Fibroblast of the conjunctiva (primary cell): ENCODE measurements at places on chromosomes 1 and 21.

GRCh38 chr1:110620250-110620615, 14.1 kb upstream of the KCNA2 start:
- no peak for DNase-seq

DNA sequence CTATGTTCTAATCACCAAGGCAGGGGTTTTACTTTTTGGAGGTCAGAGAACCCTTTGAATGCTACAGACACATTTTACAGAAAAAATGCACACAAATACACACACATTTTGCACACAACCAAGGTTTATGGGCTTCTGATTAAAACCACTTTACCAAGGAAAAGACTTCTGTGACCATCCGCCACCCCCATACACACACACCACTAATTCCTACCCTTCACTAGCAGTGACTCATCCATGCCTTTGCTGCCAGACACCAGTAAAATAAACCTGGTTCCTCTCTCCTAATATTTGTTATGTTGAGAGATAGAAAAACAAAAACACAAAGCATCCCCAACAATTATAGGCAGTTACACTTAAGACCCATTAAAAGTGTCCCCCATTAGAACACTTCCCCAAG, 12.9 kb downstream of the PIGM start:
- DNase-seq, result no peak

GRCh38 chr1:80926531-80926930, 874.2 kb upstream of the ADGRL2 start:
- no peak for DNase-seq

- peak; percentile 6 for DNase-seq
Observed at GRCh38 chr1:229452956-229453801, 19.3 kb upstream of the ACTA1 start.

DNA sequence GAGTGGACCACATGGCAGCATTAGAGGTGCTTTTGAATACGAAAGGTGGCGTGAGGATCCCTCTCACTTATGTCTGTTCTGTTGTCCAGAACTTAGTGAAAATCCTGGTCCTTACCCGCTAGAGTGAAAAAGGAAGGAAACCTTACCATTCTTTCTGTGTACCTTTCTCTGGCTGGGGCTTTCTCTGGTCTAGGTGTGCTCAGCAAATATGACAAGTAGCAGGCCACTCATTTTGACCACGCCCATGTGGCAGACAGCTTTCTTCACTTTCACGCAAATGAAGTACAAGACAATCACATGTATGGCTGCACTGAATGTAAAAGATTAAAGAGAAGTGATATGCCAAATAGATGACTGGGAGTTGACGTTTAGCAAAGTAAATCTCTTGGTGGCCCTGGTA, 131.9 kb downstream of the FGGY start:
- no peak for DNase-seq

- DNase-seq, result no peak
Observed at GRCh38 chr1:182032251-182032650, 29.3 kb downstream of the ZNF648 start.

DNA sequence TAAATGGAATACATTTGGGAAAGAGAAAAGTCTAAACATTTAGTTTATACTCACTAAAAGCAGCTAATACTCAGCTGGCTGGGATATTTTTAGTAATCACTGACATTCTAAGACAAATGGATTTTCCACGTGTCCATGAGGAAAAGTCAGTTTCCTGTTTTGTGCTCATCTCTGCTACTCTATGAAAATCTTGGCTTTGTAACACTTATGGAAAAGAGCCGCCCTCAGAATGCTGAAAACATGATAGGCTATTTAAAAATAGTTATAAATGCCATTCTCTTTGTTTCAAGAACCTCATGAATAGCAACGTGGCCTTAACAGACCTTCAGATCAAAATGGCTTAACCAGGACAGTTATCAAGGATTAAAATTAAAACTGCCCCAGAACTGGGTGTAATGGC, 29.9 kb downstream of the MRAP start:
- DNase-seq, result no peak

DNA sequence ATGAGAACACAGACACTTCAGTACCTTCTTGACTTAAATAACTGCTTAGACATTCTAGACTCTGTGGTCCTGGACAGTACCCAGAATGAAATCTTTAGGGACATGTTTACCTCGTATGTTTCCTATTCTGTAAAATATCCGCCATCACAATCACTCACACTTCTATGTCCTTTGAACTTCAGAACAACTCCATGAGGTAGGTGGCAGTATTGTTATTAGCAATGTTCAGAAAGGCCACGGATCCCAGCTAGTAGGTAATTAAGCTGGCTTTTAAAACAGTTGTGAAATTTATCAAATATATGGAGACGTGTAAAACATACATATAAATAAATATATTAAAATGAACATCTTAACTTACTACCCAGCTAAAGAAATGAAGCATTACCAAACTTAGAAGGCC, 83.4 kb downstream of the CACHD1 start:
- DNase-seq, result no peak

DNA sequence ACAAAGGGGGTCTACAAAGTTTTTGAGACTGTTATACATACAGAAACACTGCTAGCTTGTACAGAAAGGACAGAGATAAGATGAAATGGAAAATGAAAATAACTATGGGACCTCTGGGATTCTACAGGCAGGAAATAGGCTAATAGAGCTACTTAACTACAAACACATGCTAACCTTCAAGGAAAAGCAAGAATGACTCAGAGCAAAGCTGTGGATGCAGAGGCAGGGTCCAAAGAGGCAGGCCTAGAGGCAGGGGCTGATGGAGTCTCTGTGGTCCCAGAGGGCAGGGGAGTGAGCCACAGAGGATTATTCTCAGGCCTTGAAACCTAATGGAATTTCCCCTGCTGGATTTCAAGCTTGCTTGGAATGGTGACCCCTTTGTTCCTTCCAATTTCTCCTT, 18.7 kb upstream of the GOLT1A start:
- peak; percentile 21 for DNase-seq

GRCh38 chr1:30605441-30605920, 117.9 kb downstream of the MATN1 start:
- no peak for DNase-seq

- no peak for DNase-seq
Observed at GRCh38 chr1:20534659-20535417, 17.5 kb upstream of the FAM43B start.

DNA sequence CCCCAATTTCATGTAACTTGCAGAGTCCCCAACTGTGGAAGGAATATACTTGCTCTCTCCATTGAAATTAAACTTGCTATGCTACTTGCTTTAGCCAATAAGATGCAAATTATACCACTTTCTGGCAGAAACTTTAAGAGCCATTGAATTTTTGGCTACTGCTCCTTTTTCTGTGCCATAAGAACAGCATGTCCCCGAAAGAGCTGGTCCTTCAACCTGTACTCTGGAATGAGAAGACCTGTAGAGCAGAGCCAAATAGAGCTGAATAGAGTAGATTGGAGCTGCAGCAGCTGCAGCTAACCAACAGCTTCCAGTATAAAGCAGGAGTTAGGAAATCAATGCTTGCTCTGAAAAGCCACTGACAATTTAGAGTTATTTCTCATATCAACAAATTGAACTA, 472.3 kb upstream of the B3GALT2 start:
- DNase-seq, result no peak

- DNase-seq, result no peak
Observed at GRCh38 chr21:38912789-38913119, 107.0 kb downstream of the ETS2 start.

DNA sequence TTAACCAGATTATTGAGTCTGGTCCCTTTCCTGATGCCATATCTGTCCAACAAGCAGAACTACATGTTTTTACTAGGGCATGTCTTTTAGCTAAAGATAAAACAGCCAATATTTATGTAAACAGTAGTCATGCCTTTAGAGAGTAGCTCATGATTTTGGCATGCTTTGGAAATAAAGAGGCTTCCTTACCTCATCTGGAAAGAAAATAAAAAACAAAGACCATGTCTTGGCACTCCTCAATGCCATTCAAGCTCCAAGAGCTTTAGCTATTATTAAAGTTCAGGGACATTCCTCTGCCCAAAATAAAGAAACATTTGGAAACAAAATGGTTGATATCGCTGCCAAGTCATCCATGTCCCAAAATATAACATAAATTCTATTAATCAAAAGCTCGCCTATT, 202.4 kb downstream of the URB2 start:
- DNase-seq, result no peak

GRCh38 chr1:19683351-19683750, 18.7 kb downstream of the HTR6 start:
- no peak for DNase-seq

DNA sequence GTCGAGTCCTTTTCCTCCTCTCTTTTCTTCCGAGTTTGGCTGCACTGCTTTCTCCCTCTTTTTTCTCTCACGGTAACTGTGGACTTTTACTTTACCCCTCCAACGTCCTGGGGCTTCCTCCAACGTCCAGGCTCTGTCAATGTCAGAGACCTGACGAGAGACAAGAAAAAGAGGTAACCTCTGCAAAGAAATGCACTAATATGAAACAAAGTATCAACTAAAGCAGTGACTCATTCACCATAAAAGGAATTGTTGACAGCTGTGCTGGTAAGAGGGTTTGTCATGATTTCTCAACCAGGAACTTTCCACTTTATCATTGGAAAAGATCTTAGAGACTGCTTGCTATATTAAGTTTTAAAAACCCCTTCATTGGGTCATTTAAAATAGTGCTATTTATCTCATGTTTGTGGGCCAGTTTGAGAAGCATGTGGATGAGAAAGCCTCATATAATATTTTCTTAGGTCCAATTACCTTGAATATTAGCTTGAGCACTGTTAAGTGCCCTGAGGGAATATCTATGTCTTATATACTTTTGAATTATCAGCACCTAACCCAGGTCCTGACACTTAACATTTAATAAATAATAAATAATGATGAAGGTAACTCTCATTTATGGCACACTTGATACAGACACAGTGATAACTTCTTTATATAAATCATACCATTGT, at the start of gene GBP2:
TSS of gene GBP2 (minus strand) at position 202 of the 668 bp plus-strand sequence. CDS start 4,148 bp downstream, outside the sequence.
- DNase-seq, result peak; percentile 74

DNA sequence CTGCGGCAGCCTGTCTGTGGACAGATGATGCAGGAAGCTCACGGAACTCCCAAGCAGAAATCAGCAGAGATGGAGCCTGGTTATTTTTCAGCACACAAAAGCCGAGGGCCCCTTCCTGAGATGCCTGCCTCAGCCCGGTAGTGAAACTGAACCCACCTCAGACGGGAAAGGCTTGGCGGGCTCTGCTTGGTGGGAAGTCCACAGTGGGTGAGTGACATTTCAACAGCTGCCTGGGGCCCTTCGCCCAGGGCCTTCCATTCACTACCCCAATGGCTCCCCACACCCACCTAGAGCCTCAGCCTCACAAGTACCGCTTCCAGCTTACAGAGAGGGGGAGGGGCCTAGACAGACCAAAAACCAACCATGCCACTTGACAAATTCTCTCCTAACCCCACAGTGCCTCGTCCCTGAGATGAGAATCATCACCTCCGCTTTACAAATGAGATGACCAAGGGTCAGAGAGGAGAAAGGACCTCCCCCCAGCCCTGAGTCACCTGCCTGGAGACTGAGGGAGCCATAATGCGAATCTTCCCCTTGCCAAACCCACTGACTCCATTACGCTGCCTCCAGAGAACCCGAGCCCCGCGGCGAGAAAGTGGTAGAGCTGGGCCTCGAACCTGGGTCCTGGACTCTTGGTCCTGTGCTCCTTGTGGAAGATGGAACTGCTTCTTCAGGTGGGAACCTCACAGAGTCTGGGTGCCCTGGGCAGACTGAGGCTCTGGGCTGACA, 3.4 kb upstream of the ECE1 start:
- no peak for DNase-seq

- DNase-seq, result no peak
Observed at GRCh38 chr1:235049217-235049616, 79.4 kb downstream of the TOMM20 start.

- no peak for DNase-seq
Observed at GRCh38 chr21:34071683-34072082, 1.7 kb upstream of the MRPS6 start.

GRCh38 chr1:220878191-220879075, 810 bp upstream of the HLX start:
- DNase-seq, result no peak

DNA sequence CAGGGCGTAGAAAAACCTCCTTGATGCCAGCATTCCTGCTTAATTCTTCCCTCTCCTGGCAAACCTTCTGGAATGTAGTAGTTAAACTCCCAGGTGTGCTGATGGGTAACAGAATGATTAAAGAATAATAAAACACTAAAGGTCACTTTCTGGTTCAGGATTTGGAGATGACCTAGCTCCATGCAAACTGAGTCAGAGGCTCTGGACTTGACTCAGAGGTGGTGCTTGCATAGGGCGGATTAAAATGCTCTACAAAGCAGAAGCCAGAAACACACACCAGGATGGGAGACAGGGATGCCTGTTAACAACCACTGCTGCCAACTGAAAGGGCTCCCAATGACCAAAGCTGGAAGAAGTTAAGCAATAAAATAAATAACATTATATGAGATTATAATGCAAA, 41.5 kb downstream of the KRTAP19-8 start:
- no peak for DNase-seq

DNA sequence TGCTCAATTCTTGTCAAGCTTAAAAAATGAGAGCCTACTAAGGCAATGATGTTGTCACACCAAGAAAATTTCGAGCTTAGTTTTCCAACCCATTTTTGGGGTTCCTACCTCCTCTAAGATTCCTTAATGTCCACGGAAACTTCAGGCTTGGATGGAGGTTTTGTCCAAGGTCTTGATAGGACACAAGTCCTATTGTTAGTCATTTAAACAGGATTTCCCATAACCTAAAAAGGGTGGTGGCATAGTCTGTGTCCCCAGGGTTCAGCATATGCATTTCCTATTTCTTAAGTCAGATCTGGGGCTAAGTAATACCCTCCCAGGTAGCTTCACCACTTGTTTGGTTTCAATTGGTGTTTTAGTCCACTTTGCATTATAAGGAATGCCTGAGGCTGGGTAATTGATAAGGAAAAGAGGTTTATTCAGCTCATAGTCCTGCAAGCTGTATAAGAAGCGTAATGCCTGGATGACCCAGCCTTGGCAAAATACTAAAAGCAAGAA, 10.9 kb upstream of the PADI2 start:
- DNase-seq, result no peak

GRCh38 chr1:159469921-159470533, 30.5 kb downstream of the OR10J1 start:
- no peak for DNase-seq

DNA sequence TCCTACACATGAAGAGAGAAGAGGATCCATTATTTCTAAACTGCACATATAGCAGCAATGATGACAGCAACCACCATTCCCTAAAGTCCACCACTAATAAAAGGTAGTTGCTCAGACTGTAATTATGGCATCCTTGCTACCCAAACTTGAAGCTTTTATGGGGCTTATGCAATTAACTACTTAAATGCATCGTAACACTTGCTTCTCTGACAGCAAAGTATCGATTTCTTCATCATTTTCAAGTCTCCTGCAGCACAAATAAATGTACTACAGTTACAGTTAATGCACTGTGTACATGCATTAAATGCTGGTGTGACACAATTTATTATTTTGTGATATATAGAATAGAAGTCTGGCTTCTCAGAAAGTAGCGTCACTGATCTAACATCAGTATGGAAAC, 241.7 kb downstream of the USH2A start:
- no peak for DNase-seq

GRCh38 chr1:48746906-48747305, 29.8 kb downstream of the BEND5 start:
- no peak for DNase-seq

GRCh38 chr1:57772580-57773195, 348.8 kb upstream of the DAB1 start:
- no peak for DNase-seq
